ENCODE measurements at places on chromosomes 3 and 15.

- peaks cover 12% of the 10 kb centered on the region for H3K36me3 ChIP-seq
- no peaks in the 10 kb centered on the region for H3K27me3 ChIP-seq
- H3K27ac ChIP-seq = no peak overlapping the region
Observed at GRCh38 chr15:74461847-74462511, 1.0 kb upstream of the UBL7 start.

DNA sequence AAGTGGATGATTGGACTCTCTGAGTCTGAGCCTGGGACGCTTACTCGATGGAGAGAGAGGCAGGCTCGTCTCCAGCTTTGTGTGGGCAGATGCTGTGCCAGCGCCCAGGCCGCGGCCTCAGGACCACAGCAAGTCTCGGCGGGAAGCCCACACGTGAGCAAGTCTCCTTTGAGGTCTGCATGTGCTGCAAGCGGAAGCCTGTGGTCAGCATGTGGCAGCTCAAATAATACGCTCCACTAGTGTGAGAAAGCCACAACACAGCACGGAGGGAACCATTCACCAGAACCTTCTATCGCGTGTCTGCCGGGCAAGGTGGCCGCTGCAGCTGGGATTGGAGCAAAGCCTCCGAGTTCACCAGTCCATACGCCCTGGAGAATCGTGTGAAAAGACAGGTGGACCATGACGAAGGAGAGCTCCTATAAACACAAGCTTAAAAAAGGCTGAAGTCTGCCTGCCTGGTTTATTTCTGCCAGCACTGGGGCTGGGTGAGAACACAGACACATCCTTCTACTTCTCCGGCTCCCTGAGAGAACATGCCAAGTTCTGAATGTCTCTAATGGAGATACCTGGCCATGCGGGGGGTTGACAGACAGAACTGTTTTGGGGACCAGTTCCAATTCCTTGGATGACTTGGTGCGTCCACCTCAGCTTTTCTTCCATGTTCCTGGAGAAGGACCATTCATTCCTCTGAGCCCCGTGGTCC, 82.0 kb upstream of the LRIG1 start:
- no peak overlapping the region for H3K27ac ChIP-seq
- H3K27me3 ChIP-seq = no peaks in the 10 kb centered on the region
- DNase-seq = no peak
- H3K4me1 ChIP-seq = peaks cover 2% of the 10 kb centered on the region
- H3K4me3 ChIP-seq = no peak overlapping the region

DNA sequence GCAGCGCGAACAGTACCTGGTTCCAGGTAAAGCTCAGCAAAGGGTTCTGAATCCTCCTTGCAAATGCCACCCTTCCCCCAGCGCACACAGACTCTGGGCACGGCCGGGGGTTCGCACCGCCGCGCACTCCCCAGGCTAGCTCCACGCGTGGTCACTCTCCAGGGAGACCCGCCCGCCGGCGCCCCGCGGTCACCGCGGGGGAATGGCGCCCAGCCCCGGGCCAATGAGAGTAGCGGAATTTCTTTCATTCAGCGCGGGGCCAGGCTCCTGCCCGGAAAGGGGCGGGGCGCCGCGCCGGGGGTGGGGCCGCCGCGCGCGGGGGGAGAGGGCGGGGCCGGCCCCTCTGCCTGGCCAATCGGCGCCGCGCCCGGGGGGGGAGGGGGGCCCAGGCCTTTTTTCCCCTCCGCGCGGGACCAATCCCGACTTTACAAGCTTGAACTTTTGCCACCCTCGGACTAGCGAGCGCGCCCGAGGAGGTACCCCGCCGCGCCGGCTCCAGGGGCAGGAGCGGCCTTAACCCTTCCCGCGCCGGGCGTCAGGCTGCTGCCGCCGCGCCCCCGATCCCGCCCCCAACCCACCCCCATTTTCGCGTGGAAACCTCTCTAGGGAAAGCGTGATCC, 1.1 kb upstream of the SMAD6 start:
- peaks cover 18% of the 10 kb centered on the region for H3K36me3 ChIP-seq
- DNase-seq = peak; percentile 97
- H3K4me1 ChIP-seq = peaks cover 25% of the 10 kb centered on the region
- no peaks in the 10 kb centered on the region for H3K27me3 ChIP-seq
- peak overlapping the region; percentile 63 for H3K4me3 ChIP-seq
- H3K27ac ChIP-seq = peak overlapping the region; percentile 87

- peak overlapping the region; percentile 16 for H3K4me3 ChIP-seq
- DNase-seq = no peak
Observed at GRCh38 chr15:52466134-52466701, 62.5 kb downstream of the MYO5A start.

DNA sequence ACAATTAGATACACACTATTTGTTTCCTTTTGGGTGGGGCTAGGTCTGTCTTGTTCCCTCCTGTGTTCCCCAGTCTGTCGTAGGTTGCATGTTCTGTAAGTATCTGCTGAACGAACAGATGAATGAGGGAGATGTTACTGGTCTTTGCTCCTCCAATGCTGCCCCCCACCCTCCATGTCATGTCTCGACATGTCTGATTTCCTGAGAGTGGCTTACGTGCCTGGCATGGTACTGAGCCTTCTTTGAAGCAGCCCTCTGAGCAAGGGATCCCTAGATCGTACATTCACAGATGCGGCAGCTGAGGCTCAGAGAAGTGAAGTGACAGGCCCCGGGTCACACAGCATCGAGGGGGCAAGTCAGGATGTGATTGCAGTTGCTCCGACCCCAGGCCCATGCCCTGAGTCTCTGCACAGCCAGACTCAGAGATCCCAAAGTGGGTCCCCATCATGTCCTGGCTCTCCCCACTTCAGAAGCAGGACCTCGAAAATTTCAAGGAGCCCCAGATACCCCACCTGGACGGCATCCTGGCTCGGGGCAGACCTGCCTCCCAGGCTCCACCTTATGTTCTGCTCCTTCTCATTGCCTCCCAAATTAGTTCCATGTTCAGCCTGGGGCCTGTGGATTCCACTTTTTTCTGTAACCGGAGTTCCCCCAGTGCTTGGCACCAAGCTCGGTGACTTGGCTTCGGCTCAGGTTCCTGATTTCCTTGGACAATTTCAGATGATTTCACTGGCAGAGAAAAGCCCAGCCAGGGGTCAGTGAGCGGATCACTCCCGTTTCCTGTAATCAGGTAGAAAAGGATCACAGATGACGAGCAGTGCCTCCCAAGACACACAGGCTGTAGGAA, 24.7 kb downstream of the GOLGA6L2 start:
- DNase-seq = no peak
- H3K36me3 ChIP-seq = no peaks in the 10 kb centered on the region
- no peaks in the 10 kb centered on the region for H3K27me3 ChIP-seq

DNA sequence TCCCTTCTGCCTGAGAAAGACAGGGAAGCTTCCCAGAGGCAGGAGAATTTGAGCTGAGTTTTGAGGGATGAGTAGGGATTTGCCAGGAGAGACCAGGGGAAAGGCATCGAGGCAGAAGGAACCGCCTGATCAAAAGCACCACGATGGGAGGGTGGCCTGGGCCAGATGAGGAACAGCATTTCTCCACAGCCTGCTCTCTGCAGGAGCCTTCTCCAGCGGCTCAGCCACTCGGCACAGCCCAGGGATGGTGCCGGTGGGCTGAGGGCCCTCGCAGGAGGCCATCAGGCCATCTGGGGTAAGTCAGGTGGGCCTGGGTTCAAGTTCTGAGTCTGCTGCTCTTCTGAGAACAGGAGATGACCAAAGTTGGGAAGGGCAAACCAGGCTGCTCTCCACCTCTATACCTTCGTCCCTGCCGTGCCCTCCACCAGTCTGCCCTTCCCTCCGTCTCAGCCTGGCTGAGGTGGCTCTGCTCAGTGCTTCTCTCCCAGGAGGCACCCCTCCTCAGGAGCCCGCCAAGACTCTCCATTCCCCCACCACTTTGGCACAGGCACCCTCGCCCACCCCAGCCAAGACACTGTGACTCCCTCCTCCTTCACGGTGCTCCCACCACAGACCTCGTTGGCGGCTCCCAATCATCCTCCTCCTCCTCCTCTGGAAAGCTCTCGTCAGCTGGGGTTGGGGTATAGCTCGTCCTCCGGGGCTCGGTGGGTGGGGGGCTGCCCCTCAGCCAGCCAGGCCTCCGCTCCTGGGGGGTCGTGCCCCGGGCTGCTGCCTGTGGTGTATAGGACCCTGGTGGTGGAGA, 34.9 kb downstream of the GRIP2 start:
- H3K4me3 ChIP-seq = no peak overlapping the region
- no peak for DNase-seq
- peaks cover 5% of the 10 kb centered on the region for H3K4me1 ChIP-seq
- no peaks in the 10 kb centered on the region for H3K36me3 ChIP-seq
- no peak overlapping the region for H3K27ac ChIP-seq

DNA sequence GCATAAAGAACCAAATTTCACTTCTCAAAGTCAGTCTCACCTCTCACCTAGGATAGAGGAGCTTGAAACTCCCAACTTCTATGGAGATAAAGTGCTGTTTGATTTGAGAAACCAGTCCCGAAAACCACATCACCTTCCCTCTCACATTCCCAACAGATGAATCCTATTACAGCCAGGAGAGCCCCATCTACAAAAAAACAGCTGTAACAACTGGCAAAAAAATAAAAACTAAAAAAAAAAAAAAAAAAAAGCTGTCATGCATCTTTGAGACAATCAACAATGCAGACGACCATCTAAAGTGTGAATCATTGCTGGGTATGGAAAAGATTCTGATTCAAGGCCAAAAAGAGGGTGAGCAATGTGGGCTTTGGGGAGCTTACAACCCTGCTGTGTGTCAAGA, 23.8 kb downstream of the HOMER2 start:
- H3K27ac ChIP-seq = no peak overlapping the region
- H3K4me3 ChIP-seq = no peak overlapping the region
- peaks cover 7% of the 10 kb centered on the region for H3K27me3 ChIP-seq
- H3K36me3 ChIP-seq = no peaks in the 10 kb centered on the region
- no peaks in the 10 kb centered on the region for H3K4me1 ChIP-seq

DNA sequence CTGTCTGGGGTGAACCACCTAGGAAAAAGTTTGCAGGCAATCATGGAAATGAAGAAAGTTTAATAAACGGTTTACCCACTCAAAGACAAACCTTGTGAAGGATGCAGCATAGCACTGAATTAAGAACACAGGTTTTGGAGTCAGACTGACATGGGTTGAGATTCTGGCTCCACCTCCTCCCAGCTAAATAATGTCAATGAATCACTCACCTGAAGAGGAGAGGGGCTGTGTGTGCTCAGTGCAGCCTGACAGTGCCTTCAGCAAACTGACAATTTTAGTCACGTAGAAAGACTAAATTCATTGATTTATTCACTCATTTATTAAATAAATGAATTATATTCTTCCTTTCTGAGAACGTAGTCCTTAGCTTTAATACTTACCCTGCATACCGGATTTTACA, 18.9 kb downstream of the NR1I2 start:
- no peaks in the 10 kb centered on the region for H3K36me3 ChIP-seq
- H3K4me1 ChIP-seq = no peaks in the 10 kb centered on the region
- peaks cover 7% of the 10 kb centered on the region for H3K27me3 ChIP-seq
- H3K4me3 ChIP-seq = no peak overlapping the region

DNA sequence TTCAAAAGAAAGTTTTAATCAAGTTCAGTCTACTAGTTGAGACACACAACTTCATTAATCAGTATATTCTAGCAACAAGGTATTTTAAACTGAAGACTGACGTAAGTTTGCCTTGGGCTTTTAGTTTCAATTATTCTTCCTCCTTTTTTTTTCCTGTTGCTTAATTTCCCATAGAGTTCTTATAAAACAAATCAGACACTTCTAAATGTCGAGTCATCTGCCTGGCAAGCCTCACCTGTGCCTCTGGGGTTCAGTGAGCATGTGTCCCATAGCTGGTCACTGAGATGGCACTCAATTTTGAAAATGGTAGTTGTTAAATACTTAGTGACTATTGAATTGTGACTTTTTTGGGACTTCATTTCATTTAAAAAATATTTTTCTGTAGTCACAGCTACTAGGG, 27.4 kb downstream of the NKIRAS1 start:
- H3K27me3 ChIP-seq = no peaks in the 10 kb centered on the region
- peaks cover 3% of the 10 kb centered on the region for H3K36me3 ChIP-seq
- H3K4me3 ChIP-seq = no peak overlapping the region
- H3K4me1 ChIP-seq = no peaks in the 10 kb centered on the region
- no peak for DNase-seq
- no peak overlapping the region for H3K27ac ChIP-seq

- no peak overlapping the region for H3K27ac ChIP-seq
- no peaks in the 10 kb centered on the region for H3K4me1 ChIP-seq
- H3K4me3 ChIP-seq = no peak overlapping the region
- no peaks in the 10 kb centered on the region for H3K36me3 ChIP-seq
- no peaks in the 10 kb centered on the region for H3K27me3 ChIP-seq
Observed at GRCh38 chr3:27971600-27971999, 249.5 kb upstream of the EOMES start.

GRCh38 chr3:155891321-155891720, 20.9 kb downstream of the GMPS start:
- no peaks in the 10 kb centered on the region for H3K27me3 ChIP-seq
- H3K27ac ChIP-seq = no peak overlapping the region
- no peak for DNase-seq

DNA sequence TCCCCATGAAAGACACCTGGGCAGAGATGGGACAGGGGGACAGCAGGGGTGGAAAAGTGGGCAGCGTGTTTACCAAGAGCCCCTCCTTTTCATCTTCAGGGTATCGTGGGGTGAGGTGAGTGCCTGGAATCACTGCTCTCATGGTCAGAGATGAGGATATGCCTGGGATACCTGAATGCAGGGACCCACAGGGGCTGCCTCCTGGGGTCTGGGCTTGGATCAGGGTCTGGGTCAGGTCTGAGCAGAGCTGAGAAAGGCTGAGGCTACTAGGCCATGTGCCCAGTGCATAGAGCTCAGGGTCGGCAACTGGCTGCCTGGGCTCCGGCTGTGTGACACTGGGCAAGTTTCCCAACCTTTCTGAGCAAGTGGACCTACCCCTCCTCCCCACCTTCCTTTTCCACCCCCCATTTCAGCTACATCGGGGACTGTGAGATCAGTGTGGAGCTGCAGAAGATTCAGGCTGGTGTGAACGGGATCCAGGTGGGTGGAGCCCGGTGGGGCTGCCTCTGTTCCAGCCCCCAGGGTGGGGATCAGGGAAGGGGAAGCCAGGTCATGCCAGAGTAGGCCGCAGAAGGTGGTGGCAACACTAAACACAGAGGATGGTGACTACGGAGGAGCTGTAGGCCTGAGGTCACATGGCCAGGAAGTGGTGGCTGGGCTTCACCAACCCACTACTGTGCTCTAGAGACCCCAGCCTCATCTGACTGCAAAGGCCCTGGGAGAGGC, 24.5 kb downstream of the ESYT3 start:
- no peak overlapping the region for H3K4me3 ChIP-seq
- DNase-seq = no peak
- no peak overlapping the region for H3K27ac ChIP-seq
- H3K4me1 ChIP-seq = peaks cover 15% of the 10 kb centered on the region

DNA sequence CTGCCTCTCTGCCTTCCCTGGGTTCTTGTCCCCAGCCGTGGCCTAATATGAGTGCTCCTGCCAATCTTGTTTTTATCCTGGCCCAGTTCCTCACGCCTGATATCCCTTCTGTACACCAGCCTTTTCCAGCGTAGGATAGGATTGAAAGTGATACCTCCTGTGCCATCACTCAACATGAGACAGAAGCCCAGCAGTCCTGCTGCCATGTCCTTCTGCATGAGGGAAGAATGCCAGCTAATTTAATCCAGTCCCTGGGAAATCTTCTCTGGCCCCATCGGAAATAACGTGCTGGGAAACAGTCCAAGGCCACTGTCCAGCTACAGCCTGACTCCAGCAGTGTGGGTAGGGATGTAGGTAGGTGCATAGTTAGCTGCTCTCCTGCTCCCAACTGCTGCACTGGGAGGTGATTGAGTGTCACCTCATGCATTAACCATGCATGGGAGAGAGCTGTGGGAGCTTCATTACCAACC, 92.0 kb upstream of the TPM1 start:
- H3K36me3 ChIP-seq = no peaks in the 10 kb centered on the region
- DNase-seq = no peak
- no peak overlapping the region for H3K27ac ChIP-seq
- H3K4me1 ChIP-seq = no peaks in the 10 kb centered on the region

Data from mesenchymal stem cell (in vitro differentiated cells and primary cell).